Stimulated activated memory B cell treated with anti-CD40 and anti-IgM and Interleukin-4, amounts not matched to agents 10 μg/mL and 1 μg/mL and 100 μg/mL, for 72 hours (primary cell): ENCODE measurements at places on chromosomes 13 and 19.

DNA sequence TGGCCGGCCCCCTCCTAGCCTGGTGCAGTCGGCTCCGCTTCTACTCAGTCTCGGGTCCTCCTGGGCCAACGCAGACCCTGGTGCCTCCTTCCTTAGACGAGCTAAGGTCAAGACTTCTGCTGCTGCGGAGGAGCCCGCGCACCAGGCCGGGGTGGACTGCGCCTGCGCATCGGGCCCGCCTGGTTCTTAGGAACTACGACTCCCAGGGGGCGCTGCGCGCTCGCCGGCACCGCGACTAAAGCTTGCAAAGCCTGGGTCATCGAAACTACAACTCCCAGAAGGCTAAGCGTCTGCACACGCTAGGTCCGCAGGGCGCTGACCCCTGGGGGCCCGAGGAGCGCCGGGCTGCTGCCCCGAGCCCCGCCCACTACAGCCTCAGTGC is at the start of gene ZNF835:
TSS of gene ZNF835 (minus strand) at position 145 of the 382 bp plus-strand sequence. CDS start 6,559 bp downstream, outside the sequence.
- peak; percentile 96 for ATAC-seq

DNA sequence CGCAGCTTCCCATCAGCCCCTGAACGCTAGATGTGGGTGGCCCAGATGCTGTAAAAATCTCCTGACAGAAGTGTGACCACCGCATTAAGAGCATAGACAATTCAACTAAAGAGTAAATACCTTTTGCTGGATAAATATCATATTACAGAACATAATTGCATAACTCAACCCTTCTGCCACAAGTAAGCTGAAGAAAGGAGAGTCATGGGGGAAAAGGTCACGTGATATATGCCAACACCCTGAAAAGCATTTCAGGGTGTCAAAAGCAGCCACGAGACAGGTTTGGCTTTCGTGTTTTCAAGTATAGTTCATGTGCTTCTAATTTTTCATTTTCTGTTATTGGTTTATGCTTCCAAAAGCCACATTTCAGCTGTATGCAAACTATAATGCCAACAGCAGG is 71.3 kb downstream of the LHFPL6 start:
- ATAC-seq: no peak

- no peak for ATAC-seq
Observed at GRCh38 chr13:76223999-76224398, 587.9 kb downstream of the LMO7 start.

DNA sequence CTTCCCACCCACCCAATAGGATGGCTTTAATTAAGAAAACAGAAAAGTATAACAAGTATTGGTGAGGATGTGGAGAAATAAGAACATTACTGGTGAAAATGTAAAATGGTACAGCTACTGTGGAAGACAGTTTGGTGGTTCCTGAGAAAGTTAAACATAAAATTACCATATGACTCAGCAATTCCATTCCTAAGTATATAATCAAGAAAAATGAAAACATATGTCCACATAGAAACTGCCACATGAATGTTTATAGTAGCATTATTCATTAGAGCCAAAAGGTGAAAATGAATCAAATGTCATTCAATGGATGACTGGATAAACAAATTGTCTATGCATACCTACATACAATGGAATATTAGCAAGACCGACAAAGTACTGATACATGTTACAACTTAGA is 16.9 kb downstream of the DZIP1 start:
- no peak for ATAC-seq

DNA sequence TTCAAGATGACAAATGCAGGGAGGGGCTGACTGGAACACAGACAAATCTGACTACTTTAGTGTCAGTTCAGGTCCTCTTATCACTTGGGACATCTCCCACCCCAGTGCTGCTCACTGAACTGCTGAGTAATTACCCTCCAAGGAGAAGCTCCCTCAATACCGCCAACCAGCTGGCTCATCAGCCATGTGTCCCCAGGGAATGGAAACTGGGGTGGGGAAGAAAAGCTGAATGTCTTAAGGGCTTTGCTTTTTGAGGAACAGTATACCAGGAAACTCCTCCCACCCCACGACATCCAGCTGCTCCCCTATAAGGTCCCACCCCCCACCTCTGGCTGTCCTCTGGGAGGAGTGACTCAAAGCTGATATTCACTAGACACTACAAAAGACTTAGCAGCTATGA is 2.0 kb downstream of the ZNF823 start:
- peak; percentile 38 for ATAC-seq

DNA sequence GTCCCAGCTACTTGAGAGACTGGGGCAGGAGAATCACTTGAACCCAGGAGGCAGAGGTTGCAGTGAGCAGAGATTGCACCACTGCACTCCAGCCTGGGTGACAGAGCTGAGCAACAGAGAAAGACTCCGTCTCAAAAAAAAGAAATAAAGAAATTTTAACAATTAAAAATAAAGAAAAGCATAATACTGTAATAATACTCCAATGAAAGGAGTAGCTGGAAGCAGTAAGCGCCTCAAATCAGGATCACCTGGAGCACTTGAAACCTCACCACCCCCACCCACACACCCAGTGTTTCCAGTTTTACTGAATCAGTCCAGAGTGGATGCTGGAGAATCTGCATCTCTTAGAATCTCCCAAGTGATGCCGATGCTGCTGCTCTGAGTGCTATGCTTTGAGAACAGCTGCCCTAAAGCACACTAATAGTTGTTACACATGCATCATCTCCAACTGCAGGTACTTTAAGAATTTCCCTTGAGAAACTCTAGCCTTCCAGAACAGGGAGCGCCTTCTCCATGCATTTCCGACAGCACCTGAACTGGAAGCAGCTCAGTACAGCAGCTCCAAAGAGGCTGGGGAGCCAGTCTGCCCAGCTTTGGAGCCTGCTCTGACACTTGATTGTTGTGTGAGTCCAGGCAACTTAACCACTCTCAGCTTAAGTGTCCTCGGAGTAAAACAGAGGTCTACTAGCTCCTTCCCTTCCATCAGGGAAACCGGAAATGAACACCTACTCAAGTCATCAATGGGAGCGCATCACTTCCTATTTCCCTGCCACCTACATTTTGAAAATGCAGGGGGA is 2.9 kb downstream of the ABCC4 start:
- ATAC-seq: no peak

GRCh38 chr13:43838909-43839308 is 40.6 kb downstream of the CCDC122 start:
- ATAC-seq: no peak

DNA sequence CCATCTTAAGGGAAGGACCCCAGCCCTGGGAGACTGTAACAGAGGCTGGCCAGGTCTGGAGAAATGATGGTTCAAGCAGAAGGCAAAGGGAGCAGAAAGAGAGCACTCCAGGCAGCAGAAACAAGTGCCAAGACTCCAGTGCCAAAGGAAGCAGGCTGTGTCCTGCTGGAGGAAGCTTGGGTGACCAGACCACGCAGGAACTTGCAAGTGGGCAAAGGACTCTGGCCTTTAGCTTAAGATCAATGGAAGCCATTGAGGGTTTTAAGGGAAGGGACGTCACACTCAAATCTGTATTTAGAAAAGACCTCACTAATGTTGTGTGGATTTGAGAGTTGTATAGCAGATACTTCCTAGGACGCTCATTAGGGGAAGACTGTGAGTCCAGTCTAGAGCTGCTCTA is 95.5 kb downstream of the MIPEP start:
- no peak for ATAC-seq

GRCh38 chr19:38975861-38976271 is 324 bp upstream of the FBXO17 start:
- ATAC-seq: no peak

- no peak for ATAC-seq
Observed at GRCh38 chr13:73827434-73827833, 306.8 kb downstream of the KLF12 start.

DNA sequence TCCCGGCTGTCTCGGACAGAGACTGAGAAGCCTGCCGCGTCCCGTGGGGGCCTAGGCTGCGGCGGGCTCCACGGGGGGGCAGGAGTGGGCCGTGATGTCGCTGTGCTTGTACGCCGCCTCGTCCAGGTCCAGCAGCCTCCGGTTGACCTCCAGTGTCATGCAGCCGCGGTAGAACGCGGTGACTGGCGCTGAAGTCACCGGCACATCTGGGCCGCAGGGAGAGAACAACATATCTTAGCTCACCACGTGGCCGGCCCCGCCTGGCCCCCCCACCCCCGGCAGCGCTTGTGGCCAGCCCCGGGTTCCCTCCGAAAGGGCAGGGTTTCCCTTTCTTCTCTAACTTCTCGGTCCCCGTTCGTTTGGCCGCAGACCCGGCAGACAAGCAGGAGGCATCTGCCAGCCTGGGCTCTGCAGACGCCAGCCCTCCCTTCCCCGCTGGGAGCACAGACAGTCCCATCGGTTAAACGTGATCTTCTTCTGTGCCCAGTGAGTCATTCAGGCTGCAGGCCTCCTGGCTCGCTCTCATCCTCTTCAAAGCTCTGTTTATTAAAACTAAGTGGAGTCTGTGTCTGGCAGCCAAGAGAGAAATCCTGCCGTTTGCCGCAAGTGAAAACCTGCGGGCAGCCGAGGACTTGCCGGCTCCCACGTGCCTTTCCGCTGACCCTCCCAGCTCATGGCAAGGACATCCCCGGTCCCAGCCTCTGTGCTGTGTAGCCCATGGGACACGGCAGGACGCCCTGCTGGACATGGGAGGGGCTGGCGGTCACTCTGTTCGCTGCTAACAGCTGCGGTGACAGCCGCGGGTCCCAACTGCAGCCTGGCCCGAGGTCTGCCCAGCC is 42.8 kb downstream of the GAS6 start:
- ATAC-seq: no peak

- no peak for ATAC-seq
Observed at GRCh38 chr13:97630725-97631124, 196.8 kb downstream of the RAP2A start.
